Substantia nigra (tissue), 51 donors: ENCODE measurements at places on chromosomes 16 and 17.
A peak's percentile ranks its signal among the peaks of the same experiment; 100 is the strongest.

DNA sequence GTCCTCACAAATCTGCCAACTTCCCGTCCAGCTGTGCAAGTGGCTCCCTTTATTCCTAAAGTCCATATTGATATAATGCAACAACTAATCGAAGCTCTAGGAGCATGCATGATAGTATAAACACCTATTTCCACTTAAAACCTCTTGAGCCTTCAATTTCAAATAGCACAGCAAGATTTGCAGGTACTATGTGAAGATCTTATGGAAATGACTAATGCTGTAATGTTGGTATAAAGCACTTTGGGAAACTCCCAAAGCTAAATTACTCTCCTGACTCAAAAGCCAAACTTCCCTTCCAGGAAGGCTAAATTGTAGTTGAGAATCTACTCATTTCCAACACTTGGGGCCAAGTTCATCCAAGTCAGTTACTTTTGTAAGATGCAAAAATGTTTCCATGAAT, 287.6 kb upstream of the CDH11 start:
- DNase-seq: no peak

GRCh38 chr17:27654136-27654535, 23.1 kb downstream of the LGALS9 start:
- no peak for DNase-seq

DNA sequence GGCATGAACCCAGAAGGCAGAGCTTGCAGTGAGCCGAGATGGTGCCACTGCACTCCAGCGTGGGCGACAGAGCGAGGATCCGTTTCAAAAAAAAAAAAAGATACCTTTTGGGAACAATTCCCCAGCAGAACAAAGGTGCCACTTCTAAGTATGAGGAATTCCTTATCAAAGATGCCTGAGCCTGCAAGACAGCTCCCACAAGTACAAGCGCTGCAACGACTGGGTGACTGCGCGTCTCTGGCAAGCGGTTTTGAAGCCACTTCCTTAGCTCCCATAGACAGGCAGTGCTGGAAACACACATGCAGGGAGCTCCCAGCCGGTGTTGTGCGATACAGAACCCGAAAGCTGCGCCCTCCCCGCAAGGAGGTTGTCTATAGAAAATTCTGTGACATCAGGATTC, 60.5 kb downstream of the ADCY9 start:
- no peak for DNase-seq

GRCh38 chr16:31875112-31875803, 1.7 kb downstream of the ZNF267 start:
- no peak for DNase-seq

DNA sequence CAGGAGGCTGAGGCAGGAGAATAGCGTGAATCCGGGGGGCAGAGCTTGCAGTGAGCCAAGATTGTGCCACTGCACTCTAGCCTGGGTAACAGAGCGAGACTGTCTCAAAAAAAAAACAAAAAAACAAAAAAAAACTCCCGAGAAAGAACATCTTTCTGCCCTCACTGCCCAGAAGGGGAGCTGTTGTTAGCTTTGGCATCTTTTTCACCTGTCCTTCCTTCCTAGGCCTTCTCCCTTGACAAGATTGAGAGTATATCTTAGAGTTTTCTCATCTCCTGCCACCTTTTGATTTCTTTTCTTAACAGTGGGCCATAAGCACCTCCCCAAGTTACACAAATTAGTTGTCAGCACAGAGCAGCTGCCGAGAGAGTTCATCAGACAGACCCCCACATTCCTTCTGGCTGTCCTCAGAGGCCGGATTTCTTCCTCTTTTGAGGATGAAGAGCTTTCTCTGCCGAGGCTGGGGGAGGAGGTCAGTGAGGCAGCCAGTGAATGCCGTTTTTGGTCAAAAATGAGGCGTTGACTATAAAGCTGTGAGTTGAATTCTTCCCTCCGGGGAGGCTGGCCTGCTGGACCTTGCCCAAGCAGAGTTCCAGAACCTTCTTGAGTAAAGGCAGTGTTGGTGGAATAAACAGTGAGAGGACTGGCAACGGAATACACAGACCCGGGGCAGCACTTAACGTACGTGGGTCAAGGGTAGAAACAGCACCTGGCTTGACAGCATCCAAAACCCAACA, 127.0 kb downstream of the ABCC6 start:
- DNase-seq: no peak

DNA sequence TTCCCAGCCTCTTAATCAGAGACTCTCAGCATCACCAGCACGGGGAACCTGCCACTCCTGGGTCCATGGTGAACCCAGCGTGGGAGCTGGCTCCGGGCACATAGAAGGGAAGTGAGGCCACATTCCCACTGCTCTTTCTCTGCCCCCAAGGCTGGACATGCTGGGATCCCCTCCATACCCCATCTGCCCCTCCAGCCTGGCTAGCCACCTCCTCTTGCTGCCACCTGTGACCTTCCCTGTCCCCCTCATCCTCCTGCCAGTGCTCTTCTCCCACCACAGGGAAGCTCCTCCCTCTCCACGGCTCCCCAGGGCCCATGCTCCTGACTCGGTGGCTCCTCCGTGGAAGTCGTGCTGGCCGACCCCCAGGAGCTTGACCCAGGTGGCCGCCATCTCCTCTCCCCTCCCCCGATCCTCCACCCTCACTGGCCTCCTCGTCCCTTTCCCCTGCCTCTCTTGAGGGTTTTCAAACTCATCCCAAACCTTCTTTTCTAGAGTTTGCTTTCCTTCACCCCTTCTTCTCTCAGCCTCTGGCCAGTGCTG, 139.1 kb upstream of the CHMP6 start:
- DNase-seq: no peak

DNA sequence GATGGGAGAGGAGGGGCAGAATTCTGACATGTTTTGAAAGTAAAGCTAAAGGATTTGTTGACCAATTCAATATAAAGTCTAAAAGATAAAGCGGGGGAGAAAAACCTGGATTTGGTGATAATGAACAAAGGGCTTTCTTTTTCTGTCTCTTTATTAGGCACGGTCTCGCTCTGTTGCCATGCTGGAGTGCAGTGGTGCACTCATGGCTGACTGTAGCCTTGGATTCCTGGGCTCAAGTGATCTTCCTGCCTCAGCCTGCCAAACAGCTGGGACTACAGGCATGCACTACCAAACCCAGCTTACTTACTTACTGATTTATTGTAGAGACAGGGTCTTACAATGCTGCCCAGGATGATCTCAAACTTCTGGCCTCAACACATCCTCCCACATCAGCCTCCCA, 7.5 kb downstream of the CDR2 start:
- DNase-seq: no peak

- no peak for DNase-seq
Observed at GRCh38 chr16:66342294-66342900, 24.1 kb upstream of the CDH5 start.

DNA sequence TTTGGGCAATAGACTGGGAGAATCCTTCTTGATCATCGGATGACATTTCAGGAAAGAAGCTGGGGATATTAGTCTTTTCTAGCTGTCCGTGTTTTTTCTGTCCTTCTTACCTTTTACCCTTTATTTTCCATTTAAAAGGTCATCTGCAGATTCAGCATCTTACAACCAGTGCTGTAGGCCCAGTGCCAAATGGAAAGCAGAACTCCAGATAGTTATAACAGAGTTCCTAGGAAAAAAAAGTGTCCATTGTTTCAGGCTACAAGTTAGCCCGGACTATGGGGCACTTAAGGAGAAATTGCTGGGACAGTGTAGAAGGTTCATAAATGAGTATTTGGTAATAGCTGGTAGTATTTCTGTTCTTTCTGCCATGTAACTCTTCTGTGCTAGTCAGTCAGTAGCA, 28.4 kb downstream of the LDHD start:
- DNase-seq: no peak

DNA sequence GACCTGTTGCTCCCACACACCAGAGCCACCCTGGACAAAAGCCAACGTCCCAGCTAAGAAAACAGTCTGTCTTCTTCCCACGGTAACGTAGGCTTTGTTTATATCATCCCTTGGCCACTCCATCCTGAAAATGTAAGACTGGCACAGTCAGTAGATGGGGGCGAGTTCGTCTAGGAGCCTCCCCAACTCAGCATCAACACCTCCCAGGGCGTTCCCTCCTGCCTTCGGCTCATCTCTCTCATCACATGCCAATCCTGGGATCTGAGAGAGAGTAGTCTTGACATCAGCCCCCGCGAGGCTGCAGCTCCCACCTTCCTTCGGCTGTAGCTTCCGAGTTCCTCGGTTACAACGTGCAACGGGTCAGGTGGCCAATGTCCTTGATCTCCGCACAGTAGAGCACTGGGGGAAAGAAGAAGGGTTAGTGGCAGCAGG, 894 bp downstream of the RNF227 start:
- DNase-seq: no peak

DNA sequence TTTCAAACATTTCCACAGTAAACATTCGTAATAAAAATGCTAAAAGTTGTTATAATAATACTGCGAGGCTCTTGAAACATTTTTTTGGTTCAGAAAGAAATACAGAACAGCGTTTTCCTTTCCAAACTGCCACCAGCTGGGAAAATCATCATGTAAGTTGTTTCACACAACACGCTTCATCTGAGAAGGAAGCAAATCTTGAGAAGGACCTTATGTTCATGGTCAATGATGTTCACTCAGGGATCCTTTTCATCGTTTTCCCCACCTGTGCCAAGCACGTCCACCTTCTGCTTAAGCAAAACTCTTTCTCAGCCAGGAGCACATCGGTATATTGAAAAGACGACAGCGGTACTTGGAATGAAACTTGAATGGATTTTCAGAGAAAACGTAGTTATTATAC, 274.5 kb upstream of the ELAC2 start:
- no peak for DNase-seq

- DNase-seq: no peak
Observed at GRCh38 chr16:88585269-88585668, 15.1 kb downstream of the ZC3H18 start.

DNA sequence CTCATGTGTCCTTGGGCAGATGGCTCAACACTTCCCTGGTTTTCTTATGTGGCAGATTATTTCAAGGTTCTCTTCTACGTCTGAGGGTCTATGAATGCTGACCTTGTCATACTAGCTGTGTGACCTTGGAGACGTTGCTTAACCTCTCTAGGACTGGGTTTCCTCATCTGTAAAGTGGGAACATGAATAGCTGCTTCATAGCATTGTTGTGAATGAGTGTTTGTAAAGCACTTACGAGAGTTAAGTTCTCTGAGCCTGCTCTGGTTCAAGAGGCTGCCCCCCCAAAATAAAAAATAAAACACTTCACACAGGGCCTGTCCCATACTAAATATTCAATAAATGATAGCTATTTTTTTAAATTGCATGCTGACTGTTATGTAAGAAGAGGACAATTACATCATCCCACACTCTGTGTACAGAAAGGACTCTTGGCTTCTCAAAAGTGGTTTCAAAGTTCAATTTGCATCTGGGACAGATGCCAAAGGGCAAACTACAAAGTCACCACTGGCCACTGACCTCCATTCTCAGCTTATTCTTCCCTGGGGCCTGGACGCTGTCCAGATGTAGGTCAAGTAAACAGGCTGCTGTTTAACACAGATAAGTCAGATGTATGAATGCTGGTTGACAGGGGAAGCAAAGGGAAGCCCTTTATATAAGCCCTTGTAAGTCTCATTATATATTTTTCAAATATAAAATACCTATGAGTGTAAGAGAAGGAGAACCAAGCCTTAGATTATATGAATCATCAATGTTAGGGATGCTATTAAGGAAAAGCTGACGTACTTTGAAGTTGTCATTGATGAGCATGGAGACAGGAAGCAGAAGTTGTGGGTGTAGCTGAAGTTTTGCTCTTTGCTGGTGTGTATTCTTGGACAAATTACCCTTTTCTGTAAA, 15.4 kb upstream of the NDEL1 start:
- DNase-seq: peak; percentile 19

DNA sequence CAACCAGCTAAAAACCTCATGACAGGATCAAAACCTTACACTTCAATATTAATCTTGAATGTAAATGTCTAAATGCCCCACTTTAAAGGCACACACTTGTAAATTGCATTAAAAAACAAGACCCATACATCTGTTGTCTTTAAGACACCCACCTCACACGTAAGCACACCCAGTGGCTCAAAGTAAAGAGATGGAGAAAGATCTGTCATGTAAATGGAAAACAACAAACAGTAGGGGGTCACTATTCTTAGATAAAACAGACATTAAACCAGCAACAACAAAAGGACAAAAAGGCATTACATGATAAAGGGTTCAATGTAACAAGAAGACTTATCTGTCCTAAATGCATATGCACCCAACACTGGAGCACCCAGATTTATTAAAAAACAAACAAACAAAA, 35.6 kb downstream of the SDR42E1 start:
- DNase-seq: no peak

- DNase-seq: no peak
Observed at GRCh38 chr17:45311401-45311759, 5.4 kb downstream of the MAP3K14 start.

GRCh38 chr17:77909816-77910215, 48.7 kb upstream of the TNRC6C start:
- no peak for DNase-seq

DNA sequence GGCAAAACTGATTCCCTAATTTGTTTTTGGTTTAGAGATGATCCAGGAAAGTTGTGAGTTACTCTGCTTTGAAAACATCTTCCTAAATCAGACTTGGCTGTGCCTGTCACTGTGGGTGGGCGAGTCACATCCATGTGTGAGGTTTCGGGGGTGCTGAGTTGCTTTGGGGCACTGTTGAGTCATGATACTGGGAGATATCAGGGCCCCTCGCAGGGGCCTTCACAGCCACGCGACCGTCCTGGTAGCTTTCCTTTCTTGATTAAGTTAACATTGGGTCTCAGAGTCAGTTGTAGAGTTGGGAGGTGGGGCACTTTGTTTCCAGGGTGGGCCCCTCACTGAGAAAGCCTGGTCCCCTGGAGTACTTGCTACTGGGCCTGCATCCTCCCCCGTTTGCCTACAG, 58.3 kb upstream of the LGALS9 start:
- no peak for DNase-seq
